IPS-NIHi11 (cell line): ENCODE measurements at places on chromosomes 1 and 21.

GRCh38 chr1:210775289-210775688 is 358.7 kb downstream of the KCNH1 start:
- DNase-seq: no peak

GRCh38 chr1:85148524-85149250 is 52.1 kb downstream of the SYDE2 start:
- no peak for DNase-seq

- no peak for DNase-seq
Observed at GRCh38 chr1:19229229-19229628, 19.2 kb upstream of the UBR4 start.

DNA sequence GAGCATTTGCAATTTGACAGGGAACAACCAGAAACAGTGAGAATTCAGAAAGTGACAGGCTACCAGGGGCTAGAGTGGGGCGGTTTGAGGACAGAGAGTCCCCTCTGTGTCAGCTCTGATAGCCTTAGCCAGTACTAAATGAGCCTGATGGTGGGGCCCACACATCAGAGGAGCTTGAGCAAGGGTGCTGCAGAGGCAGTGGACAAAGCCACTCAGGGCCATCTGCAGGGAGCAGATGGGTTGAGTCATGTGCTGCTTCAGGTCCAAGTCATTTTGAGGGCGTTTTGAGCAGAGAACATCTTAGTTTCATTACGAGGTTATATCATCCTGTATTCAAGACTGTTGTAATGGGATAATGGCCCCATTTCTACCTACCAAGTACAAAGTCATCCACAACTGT is 7.7 kb downstream of the LRRC52 start:
- no peak for DNase-seq

DNA sequence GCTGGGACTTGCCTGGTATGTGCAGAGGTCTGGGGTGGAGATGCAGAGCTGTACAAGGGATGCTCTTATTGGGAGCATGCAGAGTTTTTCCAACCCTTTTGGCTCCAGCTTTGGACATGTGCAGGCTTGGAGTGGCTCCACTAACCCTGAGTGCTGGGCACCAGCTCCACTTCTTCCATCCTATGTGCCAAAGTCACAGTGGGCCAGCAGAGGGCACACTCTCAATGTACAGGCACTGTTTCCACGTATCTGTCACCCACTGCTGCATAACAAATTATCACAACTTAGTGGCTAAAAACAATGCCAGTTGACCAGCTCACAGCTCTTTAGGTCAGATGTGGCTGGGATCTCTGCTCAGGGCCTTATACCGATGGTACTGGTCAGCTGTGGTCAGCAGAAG is 631.8 kb downstream of the AJAP1 start:
- no peak for DNase-seq
